D721Med (cell line): ENCODE measurements at places on chromosomes 2 and 18.
A peak's percentile ranks its signal among the peaks of the same experiment; 100 is the strongest.

DNA sequence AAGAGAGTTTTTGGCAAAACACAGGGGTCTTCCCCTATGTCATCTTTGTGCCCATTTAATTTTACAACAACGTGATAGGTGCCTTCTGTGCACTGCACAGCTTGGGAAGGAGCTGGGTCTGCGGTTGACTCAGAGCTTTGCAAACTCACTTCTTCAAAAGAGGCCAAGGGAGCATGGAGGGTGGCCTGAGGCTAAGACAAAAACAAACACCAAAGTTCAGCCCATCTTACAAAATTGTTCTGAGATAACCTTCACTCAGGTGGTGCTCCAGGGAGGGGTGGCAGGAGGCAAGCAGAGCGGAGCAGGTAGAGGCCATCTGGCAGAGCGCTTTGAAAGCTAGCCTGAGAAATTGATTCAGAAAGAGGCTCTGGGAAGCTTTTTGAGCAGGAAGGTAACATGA lies 9.8 kb downstream of the SOWAHC start:
- no peak for DNase-seq

DNA sequence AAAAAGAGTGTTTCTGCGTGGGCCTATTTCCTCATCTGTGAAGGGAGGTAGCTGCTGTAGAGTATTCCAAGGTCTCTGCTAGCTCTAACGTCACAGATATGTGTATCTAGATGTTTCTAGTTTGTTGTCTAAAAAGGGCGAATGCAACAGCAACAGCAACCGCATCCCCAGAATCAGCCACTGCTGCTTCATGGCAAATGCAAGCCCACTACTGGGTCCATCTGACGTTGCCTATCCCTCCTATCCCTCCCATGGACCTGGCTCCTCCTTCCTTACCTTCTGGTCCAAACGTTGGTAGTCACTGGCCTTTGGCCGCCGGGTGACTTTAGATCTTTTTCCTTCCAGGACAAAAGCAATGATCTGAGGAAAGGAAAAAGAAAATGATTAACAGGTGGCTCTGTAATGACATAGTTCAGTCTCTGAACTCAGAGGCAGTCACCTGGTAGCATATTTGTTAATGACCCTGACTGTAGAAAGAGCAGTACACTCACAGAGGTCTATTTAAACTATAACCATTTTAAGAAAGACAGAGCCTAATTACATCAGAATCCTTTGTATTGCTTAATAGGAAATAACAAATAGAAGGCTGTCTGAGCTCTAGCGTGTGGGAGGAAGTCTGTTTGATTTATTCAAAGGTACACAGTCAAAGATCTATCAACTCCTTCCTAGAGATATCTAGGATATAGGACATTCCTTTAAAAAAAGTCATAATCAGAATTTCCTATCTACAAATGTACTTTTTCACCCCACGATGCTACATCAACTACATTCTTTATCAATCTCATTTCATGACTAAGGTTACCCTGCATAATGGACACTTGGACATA lies 2.9 kb downstream of the TGOLN2 start:
- DNase-seq, result no peak

GRCh38 chr18:35406666-35407065 lies 29.5 kb upstream of the ZNF396 start:
- DNase-seq, result no peak

- no peak for DNase-seq
Observed at GRCh38 chr18:31399306-31400032, 22.9 kb downstream of the DSG4 start.

DNA sequence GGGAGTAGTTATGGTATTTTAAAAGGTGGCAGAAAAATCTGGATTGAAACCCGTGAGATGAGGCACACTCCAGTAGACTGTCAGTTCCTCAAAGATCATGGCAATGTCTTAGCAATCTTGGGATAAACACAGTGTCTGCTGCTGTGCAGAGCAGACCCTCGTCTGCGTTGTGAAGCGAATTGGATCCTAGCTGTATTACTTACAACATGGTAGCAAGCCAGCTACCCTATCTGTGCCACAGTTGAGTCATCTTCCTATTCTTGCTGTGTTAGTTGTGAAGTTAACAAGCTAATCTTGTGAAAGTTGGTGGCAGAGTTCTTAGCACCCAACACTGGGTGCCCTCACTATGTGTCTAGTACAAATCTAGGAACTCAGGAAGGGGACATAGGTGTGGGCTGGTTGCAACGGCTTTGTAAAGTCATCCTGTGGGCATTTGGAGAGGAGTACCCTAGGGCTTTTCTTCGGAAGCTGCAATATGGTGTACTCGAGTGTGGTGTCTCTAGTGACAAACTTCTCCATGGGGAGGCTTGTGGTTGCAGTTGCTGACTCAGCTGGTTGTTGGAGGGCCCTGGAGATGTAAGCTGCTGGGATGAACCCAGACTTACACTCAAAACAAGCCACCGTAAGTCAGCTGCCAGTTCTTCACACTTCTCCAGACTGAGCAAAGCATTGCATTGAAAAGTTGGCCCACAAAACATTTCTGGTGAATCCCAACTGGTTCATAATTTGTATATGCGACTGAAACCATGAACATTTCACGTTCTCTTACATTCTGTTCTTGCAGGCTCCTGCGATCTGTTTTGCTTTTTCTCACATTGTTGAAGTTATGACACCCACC lies 61.5 kb downstream of the ADCYAP1 start:
- no peak for DNase-seq

DNA sequence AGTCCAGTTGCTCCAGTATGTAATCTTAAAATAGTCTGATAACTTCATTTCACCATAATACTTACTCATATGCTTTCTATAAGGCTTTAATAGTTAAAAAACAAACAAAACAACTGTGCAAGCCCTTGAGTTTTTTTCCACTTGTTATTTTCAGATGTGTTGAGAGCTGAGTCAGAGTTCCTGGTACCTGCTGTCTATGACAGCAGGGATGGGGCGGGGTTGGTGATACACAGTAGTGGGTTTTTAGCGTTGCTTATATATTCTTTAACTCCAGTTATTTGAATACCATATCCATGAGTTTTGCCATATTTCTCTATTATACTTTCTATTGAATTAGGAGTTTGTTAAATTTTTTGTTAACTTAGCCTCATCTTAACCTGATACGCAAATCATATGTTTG lies 5.0 kb downstream of the NAPG start:
- DNase-seq, result no peak

- DNase-seq, result no peak
Observed at GRCh38 chr2:84891355-84892010, 10.6 kb upstream of the TRABD2A start.

DNA sequence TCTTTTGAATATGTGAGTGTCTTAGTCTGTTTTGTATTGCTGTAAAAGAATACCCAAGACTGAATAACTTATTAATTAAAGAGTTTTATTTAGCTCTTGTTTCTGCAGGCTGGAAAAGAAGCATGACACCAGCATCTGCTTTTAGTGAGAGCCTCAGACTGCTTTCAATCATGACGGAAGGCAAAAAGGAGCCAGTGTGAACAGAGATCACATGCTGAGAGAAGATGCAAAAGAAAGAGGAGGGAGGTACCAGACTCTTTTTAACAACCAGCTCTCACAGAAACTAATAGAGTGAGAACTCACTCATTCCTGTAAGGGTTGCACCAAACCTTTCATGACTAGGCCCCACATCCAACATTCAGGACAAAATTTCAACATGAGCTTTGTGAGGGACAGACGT lies 101.6 kb upstream of the HNMT start:
- no peak for DNase-seq

DNA sequence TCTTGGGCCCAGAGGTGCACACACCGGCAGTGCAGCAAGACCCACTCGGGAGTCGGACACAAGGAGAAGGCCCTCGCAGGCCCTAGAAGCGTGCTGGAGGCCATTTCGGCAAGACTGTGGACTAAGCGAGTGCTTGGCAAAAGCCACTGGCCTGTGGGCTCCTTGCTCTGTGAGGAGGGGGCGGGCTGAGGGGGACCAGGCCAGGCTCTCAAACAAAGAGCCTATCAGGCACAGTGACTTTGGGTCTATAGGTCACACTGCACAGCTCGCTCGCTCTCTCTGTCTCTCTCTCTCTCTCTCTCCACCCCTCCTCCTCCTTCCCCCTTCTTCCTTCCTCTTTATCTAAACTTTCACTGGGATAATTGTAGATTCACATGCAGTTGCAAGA lies 23.6 kb upstream of the ZCCHC2 start:
- no peak for DNase-seq

DNA sequence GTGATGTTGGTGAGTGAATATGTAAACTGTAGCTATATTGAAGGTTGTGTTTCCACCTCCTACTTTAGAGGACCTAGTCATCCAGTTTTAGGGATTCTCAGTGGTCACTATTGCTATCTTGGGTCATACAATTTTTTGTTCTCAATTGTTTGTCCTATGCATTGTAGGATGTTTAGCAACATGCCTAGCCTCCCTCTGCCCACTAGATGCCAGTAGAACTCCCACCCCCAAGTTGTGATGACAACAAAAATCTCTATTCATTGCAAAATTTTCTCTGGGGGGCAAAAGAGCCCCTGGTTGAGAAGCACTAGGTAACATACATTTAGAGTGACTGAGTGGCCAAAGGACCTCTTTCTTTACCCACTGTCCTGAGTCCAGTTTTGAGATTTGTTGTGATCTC lies 87.3 kb downstream of the LRRTM4 start:
- no peak for DNase-seq

DNA sequence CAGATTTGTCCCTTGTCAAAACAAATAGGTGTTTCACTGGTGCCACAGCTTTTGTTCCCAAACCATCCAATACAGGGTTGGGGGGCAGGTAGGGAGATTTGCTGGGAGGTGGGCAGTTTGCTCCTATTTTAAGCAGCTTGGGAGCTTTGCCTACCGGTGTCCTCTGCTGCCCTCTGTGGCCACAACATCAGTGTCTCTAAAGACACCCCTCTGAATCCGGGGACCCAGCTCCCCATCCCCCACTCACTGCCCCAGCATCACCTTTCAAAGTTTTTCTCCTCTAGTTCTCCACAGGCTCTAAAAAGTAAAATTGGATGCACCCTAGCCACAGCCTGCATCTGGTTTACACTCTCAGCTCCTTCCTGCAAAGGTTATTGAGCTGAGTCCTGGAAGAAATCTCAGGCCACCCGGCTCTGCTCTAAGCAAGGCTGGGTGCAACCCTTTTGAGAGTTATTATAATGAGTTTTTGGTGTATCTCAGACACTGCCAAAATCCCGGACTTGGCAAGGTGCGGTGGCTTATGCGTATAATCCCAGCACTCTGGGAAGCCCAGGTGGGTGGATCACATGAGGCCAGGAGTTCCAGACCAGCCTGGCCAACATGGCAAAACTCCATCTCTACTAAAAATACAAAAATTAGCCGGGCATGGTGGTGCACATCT lies 2.9 kb upstream of the EPAS1 start:
- no peak for DNase-seq

- no peak for DNase-seq
Observed at GRCh38 chr2:226057365-226057764, 657.9 kb downstream of the NYAP2 start.

GRCh38 chr18:27860701-27861107 lies 316.2 kb downstream of the CDH2 start:
- DNase-seq, result no peak

DNA sequence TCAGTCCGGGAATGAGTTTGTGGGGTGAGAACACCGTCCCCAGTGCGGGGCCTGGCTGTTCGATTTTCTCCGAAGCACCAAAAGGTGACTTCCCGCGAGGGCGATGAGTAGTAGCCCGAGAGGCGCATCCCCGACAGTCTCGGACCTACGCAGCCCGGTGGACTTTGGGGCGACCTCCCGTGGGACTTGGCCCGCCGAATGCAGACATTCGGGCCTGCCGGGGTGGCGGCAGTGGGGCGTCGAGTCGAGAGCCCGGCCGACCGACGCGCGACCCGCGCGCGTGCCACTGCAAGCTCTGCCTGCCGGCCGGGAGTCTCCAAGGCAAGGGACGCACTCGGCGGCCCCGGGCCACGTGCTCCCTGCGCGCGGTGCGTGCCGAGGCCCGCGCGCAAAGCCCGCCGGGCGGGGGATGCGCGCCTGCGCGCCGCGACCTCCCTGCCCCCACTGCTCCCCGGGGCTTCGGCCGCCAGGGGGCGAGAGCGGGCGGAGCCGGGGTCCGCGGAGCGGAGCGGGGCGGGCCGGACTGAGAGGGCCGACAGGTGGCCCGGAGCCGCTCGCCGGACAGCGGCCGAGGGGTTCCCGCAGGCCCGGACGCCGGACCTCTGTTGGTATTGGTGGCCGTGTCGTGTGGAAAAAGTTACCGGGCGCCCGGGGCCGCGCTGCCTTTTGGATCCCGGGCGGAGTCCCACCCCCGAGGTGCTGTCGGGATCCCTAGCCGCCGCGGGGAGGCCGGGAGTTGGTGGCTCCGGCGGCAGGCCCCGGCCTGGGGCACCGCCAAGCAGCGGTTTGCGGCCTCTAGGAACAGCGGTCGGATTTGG lies 1.9 kb downstream of the PTMA start:
- DNase-seq, result peak; percentile 93

DNA sequence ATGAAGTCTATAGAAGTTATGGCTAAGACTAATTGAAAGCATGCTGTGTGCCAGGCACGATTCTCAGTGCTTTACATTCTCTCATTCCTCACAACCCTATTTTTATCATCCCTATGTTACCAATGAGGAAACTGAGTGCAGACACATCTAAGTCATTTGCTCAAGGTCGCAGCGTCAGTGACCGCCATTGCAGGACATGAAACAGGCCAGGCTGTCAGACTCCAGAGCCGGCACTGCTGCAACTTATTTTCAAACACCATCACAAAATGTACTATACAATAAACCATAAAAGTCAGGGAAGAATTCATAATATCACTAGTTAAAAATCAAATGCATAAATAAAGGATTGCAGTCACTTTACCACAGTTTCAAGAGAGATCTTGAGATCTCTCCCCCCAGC lies 5.6 kb downstream of the STK39 start:
- no peak for DNase-seq

- DNase-seq, result no peak
Observed at GRCh38 chr2:168710754-168711467, 91.5 kb upstream of the NOSTRIN start.

DNA sequence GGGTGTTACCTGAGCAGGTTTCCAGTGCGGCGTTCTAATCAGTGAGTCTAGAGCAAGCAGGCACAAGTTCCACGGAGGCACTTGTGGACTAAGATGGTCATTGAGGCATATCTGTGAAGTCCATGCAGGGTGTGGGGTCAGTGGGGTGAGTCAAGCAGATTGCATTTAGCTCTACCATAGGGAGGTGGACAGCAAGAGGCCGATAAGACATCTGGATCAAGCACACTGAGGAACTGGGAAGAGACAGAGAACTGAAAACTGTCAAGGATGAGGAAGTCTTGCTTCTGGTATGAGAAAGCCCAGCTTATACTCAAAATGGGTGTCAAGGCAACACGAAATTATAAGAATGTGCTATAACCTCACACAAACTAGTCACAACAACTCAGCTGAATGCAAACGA lies 61.2 kb upstream of the SLC39A10 start:
- no peak for DNase-seq

DNA sequence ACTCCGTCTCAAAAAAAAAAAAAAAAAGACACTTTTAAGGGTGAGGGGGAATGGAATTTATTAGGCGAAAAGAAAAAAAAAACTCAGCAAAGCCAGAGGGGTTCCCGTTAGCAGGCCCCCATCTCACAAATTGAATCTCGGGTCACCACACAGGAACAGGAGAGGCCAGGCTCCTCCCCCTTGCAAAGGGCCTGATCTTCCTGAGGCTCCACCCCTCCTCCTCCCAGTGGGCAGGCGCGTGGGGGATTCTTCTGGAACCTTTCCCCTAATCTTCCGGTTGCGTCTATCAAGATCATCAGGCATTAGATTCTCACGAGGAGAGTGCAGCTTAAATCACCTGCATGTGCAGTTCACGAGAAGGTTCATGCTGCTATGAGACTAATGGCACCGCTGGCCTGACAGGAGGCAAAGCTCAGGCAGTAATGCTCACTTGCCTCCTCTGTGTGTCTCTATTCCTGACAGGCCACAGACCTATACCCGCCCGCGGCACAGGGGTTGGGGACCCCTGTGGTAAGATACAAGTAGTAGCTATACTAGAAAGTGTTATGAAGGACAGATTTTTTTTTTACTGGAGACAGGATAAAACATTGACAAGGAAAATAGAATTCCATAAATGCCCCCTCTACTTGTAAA lies 45.8 kb downstream of the TAF4B start:
- no peak for DNase-seq
